Esophagus squamous epithelium (tissue), 5 donors: ENCODE measurements at places on chromosomes 5 and 9.

DNA sequence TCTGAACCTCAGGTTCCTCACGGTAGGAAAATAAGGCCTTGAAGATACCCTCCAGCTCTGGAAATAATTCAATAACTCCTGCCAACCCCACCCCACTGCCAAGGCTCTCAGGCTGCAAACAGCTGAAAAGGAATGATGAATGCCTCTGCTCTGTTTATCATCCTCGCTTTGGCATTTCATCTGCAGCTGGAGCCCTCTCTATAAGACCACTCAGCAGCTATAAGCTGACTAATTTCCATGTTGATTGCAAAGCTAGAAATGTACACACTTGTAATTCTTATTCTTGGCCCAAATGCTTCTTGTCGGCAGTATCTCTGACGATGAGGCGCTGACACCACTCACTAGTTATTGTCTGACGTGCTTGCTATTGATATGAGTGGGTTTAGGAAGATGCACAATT lies 408.4 kb upstream of the NMUR2 start:
- H3K27ac ChIP-seq: no peak overlapping the region
- no peak overlapping the region for H3K4me3 ChIP-seq

DNA sequence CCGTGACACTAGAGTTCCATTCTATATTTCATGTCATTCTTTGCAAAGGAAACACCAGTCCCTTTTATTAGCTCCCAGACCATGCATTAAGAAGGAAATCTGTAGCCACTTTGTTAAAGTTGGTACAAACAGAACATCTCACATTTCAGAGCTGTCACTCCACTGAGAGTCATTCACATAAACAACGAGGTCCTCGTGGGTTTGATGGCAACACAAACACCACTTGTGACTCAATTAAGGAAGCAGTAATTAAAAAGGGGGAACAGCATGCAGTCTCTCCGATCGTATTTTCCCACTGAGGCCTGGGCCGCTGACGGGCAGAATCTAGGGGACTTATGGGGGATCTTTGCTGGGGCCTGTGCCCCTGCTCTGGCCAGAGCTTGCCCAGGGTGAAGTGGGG lies 94.2 kb upstream of the ZNF618 start:
- no peak for DNase-seq
- H3K36me3 ChIP-seq: no peaks in the 10 kb centered on the region
- no peak overlapping the region for H3K27ac ChIP-seq
- H3K4me3 ChIP-seq: no peak overlapping the region
- no peaks in the 10 kb centered on the region for H3K27me3 ChIP-seq

DNA sequence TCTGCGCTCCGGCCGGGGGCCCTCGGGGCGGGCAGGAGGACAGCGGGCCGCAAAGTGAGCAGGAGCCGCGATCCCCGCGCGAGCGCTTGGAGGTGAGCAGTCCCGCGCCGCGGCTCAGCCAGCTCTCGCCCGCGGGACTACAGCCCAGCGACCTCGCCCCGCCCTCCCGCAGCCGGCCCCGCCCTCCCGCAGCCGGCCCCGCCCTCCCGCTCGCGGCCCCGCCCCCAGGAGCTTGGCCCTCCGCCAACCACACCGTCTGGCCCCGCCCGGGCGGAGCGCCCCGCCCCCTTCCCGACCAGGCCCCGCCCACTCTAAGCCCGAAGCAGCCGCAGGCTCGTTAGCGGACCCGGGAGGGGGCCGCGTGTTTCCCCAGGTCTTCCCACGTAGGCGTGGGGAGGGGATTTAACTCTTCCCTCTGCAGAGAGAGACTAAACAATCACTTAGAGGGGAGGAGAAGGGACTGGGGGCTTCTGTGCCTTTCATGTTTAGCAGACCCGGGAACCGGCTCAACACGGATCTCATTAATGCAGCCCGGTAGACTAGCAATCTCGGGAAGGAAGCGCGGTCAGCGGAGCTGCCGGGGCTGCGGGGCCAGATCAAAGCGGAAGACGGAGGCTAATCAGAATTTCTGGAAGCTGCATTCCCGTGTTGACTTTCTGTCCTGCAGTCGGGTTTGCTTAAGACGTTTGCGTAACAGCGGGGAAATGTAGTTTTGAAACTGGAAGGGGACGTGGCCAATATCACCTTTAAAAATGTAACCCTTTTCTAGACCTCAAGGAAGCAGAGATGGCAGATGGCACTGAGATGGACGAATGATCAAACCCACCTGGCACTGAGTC lies at the start of gene MYO10:
TSS of gene MYO10 (minus strand) at position 139 of the 839 bp plus-strand sequence. CDS start 480 bp downstream, outside the sequence.
- peak within 1 kb of the TSS; percentile 83 for H3K4me3 ChIP-seq
- no peak for DNase-seq
- peak within 1 kb of the TSS; percentile 93 for H3K27ac ChIP-seq
- no peaks in the 10 kb centered on the region for H3K36me3 ChIP-seq

DNA sequence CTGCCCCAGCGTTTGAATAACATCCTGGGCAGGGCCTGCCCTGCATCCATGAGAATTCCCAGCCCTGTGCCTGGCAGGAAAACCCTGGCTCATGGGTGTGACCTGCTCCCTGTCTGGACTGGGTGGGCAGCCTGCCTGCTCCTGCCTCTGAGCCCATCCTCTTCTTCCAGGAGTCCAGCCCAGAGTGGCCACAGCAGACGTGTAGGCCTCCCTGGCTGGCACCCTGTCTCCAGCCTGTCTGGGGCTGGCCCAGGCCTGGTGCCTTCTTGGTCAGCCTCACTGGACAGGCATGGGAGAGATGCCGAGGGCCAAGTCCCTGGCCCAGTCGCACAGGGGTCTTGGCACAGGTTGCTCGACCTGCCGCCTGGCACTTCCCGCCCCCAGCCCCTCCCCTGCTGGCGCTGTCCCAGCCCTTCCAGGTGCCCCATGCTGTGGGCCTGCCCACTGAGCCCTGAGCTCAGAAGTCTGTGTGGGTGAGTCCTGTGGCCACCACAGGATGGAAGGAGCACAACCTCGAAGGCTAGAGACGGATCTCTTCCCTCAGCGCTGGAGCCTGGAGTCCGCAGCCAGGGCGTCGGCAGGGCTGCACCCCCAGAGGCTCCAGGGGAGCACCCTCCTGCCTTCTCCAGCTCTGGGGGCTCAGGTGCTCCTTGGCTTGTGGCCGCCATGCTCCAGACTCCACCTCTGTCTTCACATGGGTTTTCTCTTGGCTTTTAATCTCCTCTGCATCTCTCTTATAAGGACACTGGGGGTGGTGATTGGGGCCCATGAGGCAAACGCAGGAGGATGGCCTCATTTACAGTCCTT lies 11.8 kb upstream of the COL5A1 start:
- H3K27ac ChIP-seq: no peak overlapping the region
- H3K4me3 ChIP-seq: no peak overlapping the region

DNA sequence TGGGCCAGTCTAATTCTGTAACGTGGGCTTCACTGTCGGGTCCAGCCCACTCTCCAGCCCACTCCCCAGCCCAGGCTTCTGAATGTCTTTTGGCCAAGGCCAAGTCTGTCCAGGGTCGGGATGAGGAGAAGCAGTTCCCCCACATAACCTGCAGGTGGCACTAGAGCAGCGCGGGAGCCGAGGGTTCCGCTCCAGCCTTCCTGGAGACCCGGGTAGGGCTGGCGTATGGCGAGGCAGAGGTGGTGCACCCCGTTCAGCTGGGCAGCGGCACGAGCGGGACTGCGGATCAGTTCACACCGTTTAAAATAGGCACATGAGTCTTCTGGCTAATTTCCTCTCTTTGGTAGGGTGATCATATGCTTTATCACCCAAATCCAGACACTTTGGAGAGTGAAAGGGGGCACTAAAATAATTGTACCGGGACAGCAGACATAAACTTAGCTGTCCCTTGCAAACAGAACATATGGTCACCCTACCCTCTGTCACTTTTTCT lies 185.9 kb downstream of the MSX2 start:
- H3K27ac ChIP-seq: no peak overlapping the region
- H3K4me1 ChIP-seq: no peaks in the 10 kb centered on the region
- no peak for DNase-seq
- no peaks in the 10 kb centered on the region for H3K27me3 ChIP-seq

GRCh38 chr5:142869886-142870285 lies 99.7 kb downstream of the ARHGAP26 start:
- H3K27me3 ChIP-seq: no peaks in the 10 kb centered on the region
- DNase-seq: no peak
- H3K4me3 ChIP-seq: no peak overlapping the region
- H3K36me3 ChIP-seq: no peaks in the 10 kb centered on the region

DNA sequence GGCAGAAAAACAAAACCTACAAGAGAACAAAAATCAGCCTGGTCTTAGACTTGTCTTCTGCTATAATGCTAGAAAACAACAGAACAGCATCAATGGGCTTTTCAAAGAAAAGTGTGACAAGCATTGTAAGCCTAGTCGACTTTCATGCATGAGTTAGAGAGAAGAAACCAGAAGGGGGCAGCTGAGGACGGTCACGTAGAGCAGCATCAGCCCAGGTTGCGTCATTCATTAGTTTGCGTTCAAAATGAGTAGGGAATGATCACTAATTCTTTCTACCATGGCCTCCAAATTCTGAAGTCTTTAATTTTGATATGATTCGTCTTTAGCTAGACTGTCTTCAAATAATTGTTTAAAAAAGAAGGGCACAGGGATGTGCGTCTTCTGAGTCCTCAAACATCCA lies 4.7 kb upstream of the ISCA1 start:
- no peak for DNase-seq
- H3K27ac ChIP-seq: no peak overlapping the region
- H3K27me3 ChIP-seq: no peaks in the 10 kb centered on the region
- H3K4me3 ChIP-seq: no peak overlapping the region
- peaks cover 51% of the 10 kb centered on the region for H3K36me3 ChIP-seq

DNA sequence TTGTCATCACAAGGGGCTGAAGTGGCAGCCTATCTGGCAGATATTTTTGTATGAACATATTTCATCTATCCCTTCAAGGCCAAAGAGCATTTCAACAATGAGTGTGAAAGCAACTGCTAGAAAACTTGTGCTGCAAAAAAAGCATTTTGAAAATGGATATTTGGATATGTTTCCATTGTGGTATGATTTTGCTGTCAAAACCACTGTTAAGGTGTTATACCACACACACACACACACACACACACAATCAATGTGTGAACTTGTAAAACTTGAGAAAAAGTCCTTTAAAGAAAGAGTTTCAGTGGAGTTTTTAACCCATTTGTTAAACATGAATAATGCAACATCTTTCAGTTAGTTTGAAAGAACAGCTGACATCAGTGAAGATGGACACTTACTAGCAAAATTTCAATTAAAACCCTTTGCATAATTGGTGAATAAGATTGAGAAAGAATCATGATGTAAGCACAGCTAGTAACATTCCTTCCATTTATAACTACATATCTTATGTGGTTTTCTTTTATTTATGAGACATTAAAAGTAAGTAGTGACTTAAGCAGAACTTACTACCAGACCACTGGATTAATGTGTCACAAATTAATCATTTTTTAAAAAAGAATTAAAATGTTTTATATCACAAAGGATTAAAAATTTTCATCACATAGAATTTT lies 182.6 kb upstream of the GNA14 start:
- no peaks in the 10 kb centered on the region for H3K4me1 ChIP-seq
- no peak for DNase-seq
- no peaks in the 10 kb centered on the region for H3K27me3 ChIP-seq
- H3K4me3 ChIP-seq: no peak overlapping the region
- H3K36me3 ChIP-seq: no peaks in the 10 kb centered on the region
- no peak overlapping the region for H3K27ac ChIP-seq

DNA sequence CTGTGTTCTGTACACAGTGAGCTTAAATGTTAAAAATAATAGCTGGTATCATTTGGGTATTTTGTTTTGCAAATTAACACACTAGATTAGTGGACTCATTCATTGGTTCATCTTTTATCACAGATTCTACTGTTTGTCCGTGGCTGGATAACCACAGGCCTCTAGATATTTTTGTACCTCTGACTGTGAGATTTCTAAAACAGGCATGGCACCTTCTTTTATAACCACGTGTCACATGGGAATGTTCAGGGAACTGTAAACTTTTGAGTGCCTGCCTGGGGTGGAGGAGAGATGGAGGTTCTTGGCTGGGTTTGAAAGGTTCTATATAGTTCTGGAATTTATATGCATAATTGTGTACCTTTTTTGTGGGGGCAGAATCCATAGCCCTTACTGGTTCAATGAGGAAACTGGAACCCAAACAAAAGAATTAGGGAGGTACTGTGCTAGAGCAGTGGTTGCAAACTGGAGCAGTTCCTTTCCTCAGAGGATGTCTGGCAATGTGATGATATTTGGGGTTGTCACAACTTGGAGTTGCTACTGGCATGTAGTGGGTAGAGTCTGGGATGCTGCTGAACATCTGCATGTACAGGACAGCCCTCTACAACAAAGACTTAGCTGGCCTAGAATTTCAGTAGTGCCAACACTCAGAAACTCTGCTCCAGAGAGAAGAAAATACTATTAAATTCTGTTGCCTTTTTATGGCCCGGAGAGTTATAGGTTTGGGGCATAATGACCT lies 16.9 kb downstream of the TLE4 start:
- H3K27me3 ChIP-seq: no peaks in the 10 kb centered on the region
- peaks cover 29% of the 10 kb centered on the region for H3K36me3 ChIP-seq
- H3K27ac ChIP-seq: no peak overlapping the region
- H3K4me3 ChIP-seq: no peak overlapping the region

DNA sequence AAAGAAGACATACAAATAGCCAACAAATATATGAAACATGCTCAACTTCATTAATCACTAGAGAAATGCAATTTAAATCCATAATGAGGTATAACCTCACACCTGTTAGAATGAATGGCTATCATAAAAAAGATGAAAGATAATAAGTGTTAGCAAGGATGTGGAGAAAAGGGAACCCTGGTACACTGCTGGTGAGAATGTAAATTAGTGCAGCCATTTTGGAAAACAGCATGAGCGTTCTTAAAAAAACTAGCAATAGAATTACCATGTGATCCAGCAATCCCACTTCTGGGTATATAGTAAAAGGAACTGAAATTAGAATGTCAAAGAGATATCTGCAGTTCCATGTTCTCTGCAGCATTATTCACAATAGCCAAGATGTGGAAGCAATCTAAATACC lies 64.2 kb upstream of the CEP78 start:
- H3K27ac ChIP-seq: no peak overlapping the region
- no peak overlapping the region for H3K4me3 ChIP-seq
- no peaks in the 10 kb centered on the region for H3K27me3 ChIP-seq
- no peaks in the 10 kb centered on the region for H3K36me3 ChIP-seq

DNA sequence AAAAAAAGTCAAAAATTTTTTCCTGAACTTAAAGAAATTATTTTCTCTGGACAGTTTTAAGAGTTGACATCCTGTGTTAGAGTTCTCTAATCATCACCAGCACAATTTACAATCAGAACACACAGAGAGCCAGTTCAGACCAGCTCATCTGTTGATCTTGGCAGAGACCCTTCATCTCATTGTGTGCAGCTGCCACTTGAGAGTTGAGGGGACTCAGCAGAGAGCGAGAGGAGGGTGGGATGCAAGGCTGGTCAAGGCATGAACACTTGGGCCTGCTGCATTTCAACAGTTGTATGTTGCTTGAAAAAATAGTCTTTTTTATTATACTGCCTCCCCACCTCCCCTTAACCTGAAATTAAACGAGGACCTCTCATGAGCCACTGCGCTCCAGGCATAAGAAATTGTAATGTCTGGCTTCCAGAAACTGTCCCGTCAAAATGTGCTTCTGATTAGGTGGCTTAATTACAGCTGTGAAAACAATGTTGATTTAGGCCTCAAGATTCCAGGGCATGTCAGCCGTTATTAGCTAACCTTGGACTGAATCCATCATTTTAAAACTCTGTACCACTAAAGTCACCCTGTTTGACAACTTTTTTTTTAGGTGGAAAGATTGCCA lies 383.6 kb downstream of the CCDC171 start:
- no peaks in the 10 kb centered on the region for H3K36me3 ChIP-seq
- no peaks in the 10 kb centered on the region for H3K27me3 ChIP-seq
- no peaks in the 10 kb centered on the region for H3K4me1 ChIP-seq
- no peak overlapping the region for H3K27ac ChIP-seq
- H3K4me3 ChIP-seq: no peak overlapping the region
